ENCODE measurements at places on chromosomes 12 and 14.
A peak's percentile ranks its signal among the peaks of the same experiment; 100 is the strongest.

GRCh38 chr12:75322464-75322863, 7.7 kb downstream of the CAPS2 start:
- H3K27ac ChIP-seq: no peak overlapping the region
- no peak overlapping the region for H3K4me3 ChIP-seq
- H3K27me3 ChIP-seq: peaks cover 9% of the 10 kb centered on the region
- no peak for DNase-seq
- H3K36me3 ChIP-seq: no peaks in the 10 kb centered on the region

- H3K4me3 ChIP-seq: peak overlapping the region; percentile 5
- H3K27me3 ChIP-seq: no peaks in the 10 kb centered on the region
- H3K27ac ChIP-seq: peak overlapping the region; percentile 0
- no peak for DNase-seq
- H3K36me3 ChIP-seq: no peaks in the 10 kb centered on the region
These were observed 16.6 kb upstream of the CLEC2A start for GRCh38 chr12:9948606-9949296.

DNA sequence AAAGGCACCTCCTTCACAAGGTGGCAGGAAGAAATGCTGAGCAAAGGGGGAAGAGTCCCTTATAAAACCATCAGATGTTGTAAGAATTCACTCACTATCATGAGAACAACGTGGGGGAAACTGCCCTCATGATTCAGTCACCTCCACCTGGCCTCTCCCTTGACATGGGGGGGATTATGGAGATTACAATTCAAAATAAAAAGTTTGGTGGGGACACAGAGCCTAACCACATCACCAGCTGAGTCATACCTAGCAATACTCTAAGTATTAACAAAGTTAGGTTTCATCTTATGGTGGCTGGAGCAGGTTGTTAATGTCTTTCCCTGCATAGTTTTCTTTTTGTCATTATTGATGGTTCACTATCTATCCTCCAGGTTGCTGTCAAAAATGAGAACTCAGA, 113.2 kb upstream of the PPFIA2 start:
- H3K27me3 ChIP-seq: peaks cover 1% of the 10 kb centered on the region
- H3K27ac ChIP-seq: no peak overlapping the region
- H3K4me3 ChIP-seq: no peak overlapping the region
- H3K36me3 ChIP-seq: no peaks in the 10 kb centered on the region

GRCh38 chr14:37994846-37995372, 212.8 kb upstream of the SSTR1 start:
- H3K27me3 ChIP-seq: no peaks in the 10 kb centered on the region
- H3K4me3 ChIP-seq: no peak overlapping the region
- no peaks in the 10 kb centered on the region for H3K36me3 ChIP-seq

GRCh38 chr12:76852106-76852505, 26.7 kb downstream of the CSRP2 start:
- no peaks in the 10 kb centered on the region for H3K4me1 ChIP-seq
- H3K4me3 ChIP-seq: no peak overlapping the region
- H3K36me3 ChIP-seq: peaks cover 63% of the 10 kb centered on the region
- no peak overlapping the region for H3K27ac ChIP-seq

GRCh38 chr12:90972226-90972625, 17.2 kb upstream of the CCER1 start:
- H3K36me3 ChIP-seq: no peaks in the 10 kb centered on the region
- no peaks in the 10 kb centered on the region for H3K4me1 ChIP-seq
- H3K27ac ChIP-seq: no peak overlapping the region
- H3K4me3 ChIP-seq: no peak overlapping the region
- peaks cover 8% of the 10 kb centered on the region for H3K27me3 ChIP-seq

Data from naive thymus-derived CD8-positive, alpha-beta T cell (primary cell).